ENCODE measurements at places on chromosomes 1 and 21. TPM values are rescaled to one million over a fixed set of nuclear protein-coding genes. Genes with fewer than 3 reads are reported as not detected.

- DNase-seq, result no peak
These were observed 3.7 kb downstream of the CD1A start for GRCh38 chr1:158257888-158258287.

DNA sequence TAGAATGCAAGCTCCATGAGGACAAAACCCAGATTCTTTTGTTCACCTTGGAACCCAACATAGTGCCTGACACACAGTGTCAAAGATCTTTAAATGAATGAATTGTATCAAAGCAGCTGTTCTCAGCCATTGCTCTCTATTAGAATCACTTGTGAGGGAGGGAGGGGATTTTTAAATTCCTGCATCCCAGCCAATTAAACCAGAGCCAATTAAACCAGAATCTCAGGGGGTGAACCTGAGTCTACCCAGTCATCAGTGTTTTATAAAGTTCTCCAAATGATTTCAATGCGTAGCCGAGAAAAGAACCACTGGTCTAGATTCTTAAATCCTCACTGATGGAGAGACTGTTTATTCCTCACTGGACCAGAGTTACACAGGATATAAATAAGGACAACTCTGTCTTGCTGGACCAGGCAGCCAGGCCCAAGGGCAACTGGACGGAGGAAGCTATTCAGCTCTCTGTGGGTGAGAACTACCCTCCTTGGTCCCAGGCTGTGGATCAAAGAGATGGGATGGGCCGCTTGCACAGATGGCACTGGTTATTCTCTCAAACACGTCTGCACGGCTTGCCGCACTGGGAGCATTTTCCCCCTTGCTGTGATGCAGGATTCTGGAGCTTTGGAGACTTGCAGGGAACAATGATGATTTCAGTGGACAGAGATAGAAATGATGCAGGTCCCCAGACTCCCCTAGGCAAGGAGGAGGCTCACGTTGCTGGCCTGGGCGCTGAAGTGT, 20.0 kb upstream of the CDCA8 start:
- no peak for DNase-seq

DNA sequence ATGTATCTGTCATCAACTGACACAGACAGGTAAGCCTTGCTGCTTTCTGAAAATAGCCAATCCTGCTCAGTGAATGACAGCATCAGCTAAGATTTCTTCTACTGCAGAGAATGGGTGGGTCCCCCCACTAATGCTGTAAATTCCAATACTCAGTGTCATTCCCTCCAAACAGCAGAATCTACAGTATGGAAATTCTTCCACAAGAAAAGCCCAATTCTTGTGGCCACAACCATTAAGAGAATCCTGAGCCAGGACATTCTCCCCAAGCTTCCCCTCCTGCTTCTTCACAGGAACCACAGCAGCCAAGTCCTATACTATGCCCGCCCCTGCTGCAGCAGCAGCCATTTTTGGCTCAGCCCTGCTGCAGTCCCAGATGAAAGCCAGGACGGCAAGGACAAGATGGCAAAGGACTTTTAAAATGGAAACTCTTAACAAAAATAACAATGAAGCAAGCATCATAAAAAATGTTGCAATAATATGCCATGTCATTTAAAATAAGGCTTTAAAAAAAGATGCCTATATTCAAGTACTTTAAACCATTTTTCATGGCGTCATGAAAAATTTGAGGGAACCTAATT, 26.8 kb downstream of the EIF4G3 start:
- no peak for DNase-seq

GRCh38 chr1:8984203-8984602, 38.5 kb downstream of the CA6 start:
- no peak for DNase-seq

DNA sequence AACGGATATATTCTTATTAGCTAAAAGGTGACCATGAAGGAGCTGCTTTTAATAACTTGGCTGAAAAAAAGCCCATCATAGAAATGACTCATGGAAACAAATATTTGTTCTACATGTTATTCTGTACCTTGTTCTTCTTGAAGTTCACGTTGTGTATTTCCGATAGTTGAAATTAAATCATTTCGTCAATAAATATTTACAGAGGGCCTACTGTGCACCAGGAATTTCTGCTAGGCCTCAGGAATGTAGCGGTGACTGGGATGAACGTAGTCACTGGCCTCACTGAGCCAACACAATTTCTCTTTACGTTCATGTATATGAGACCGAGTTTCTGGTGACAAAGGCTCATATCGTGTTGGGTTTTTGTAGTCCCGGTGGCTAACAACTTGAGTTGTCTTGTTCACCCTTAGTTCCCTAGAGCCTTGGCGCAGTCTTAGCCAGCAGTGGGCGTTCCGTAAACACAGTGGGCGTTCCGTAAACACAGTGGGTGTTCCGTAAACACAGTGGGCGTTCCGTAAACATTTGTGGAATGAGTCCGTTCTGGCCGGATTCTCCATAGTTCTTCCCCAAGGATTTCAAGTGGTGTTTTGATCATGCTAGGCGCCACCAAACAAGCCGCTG, 53.2 kb upstream of the VAMP3 start:
- no peak for DNase-seq

DNA sequence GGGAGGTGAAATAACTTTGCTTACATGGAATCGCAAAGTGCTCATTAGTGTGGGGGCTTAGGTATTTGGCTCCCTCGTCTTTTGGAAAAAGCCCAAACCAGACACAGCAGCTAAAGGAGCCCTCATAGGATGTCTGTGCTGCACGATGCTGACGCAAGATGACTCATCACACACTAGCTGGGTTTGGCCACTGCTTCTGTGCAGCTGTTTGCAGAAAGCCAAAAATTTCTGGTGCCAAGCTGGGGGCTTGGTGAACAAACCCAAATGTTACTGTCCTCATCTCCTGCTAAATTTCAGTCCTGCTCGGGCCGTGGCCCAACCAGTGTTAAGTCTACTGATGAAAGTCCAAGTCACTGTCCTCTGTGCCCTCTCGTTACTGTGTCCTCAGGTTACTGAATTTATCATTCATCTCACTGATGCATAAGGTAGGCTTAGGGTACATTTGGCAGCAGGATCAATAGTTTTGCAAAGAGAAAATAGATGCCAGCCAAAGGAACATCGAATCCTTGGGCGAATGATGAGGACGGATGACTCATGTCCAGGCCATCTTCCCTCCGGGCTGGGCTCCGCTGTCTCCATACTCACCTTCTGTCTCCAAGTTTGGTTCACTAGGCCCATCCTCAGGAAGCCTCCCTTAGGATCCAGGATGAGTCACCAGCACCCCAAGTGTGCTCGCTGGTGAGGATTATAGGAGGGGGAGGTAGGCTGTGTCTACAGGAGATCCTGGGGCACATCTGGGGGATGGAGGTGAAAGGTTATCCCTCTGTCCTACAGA, 177.7 kb downstream of the ADSS2 start:
- no peak for DNase-seq

DNA sequence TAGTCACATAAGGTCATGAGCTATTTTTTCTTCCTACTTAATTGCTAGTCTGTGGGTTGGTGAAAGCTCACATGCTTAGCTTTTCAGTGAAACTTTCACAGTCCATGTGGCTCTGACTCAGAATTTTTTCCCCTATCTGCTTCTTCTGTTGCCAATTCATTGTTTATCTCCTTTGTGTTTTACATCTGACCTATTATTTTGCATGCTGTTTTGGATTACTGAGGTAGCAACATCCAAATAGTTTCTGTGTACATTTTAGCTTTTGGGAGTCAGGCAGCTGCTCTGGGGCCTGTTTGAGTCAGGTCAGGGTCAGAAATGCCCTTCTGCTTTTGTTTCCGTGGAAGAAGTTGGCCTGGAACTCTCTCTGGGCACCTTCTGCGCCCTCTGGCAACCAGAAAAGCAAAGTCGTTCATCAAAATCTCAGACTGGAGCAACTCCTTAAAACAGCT, 40.0 kb downstream of the ROR1 start:
- DNase-seq, result no peak

DNA sequence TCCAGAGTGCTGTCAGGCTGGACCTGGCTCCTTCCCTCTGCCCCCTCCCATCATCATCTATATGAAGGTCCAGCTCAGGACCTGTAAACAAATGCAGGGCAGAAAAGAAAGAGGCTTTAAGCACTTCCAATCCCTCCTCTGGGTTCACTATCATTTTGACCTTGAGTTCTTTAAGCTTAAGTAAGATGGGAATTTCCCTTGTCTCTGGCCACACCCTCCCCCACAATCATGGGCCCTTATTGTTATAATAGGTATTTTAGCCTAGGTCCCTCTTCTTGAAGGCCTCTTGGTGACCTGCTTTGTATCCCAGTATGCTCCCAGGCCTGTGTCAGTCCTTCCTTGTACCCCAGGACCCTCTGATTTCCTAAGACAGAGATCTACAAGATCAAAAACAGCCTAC, 45.1 kb upstream of the EPS15 start:
- no peak for DNase-seq

DNA sequence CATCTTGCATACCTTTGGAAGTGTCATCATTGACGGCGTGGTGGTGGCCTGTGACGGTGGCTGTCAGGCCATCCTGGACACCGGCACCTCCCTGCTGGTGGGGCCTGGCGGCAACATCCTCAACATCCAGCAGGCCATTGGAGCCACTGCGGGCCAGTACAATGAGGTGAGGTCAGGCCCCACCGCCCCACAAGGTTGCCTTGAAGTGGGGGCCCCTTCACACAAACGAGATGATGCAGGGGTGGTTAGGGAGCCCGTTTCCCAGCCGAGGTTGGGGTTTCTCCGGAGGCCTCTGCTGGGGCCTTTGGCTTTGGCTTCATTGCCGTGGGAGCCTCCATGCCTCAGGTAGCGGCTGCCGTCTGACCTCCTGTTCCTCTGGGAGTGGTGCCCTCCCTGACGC, 29.6 kb downstream of the KCNA10 start:
- DNase-seq, result no peak

DNA sequence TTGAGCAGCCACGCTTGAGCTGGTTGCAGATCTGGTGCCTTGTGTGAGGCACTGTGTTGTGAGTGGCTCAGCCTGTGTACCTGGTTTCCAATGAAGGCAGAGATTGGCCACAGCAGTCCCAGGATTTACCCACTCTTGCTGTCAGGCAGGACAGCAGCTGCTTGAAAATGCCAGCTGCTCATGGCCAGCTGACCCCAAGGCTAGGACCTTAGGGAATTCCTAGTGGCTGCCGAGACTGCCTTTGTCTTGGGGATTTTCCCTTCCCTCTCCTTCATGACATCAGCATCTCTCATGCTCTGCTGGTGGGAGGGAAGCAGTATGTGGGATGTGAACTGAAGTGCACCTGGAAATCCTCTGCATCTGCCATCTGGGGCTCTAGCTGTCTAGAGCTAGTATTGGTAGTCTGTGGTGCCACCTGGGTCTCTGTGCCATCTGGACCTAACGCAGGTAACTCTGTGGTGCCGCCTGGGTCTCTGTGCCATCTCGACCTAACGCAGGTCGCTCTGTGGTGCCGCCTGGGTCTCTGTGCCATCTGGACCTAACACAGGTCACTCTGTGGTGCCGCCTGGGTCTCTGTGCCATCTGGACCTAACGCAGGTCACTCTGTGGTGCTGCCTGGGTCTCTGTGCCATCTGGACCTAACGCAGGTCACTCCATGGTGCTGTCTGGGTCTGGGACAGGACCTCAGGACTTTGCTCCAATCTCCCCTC, 3.8 kb upstream of the LRRC47 start:
- DNase-seq, result no peak

GRCh38 chr1:247468481-247469140, 10.7 kb upstream of the OR2B11 start:
- DNase-seq, result no peak

ELOA gene
- 32.2 TPM for polyA plus RNA-seq

NR1I3 gene
- polyA plus RNA-seq, result 4.3 TPM

RIMS3 gene
- polyA plus RNA-seq, result 1.8 TPM

PLA2G2D gene
- polyA plus RNA-seq, result not detected

HES5 gene
- polyA plus RNA-seq, result 0.41 TPM

SKI gene
- polyA plus RNA-seq, result 52.8 TPM

NBPF19 gene
- polyA plus RNA-seq, result 15.2 TPM
